Iris pigment epithelial cell (primary cell): ENCODE measurements at places on chromosomes 11 and 22.

- DNase-seq: no peak
These were observed 2392.1 kb upstream of the RAG2 start for GRCh38 chr11:38990139-38990538.

- no peak for DNase-seq
These were observed 29.7 kb downstream of the MB start for GRCh38 chr22:35587447-35587870.

- DNase-seq: no peak
These were observed 30.6 kb downstream of the CAPN1 start for GRCh38 chr11:65212226-65212801.

GRCh38 chr11:129695571-129696308 lies 119.9 kb upstream of the TMEM45B start:
- peak; percentile 36 for DNase-seq

GRCh38 chr22:24843048-24843447 lies 37.0 kb downstream of the SGSM1 start:
- no peak for DNase-seq

DNA sequence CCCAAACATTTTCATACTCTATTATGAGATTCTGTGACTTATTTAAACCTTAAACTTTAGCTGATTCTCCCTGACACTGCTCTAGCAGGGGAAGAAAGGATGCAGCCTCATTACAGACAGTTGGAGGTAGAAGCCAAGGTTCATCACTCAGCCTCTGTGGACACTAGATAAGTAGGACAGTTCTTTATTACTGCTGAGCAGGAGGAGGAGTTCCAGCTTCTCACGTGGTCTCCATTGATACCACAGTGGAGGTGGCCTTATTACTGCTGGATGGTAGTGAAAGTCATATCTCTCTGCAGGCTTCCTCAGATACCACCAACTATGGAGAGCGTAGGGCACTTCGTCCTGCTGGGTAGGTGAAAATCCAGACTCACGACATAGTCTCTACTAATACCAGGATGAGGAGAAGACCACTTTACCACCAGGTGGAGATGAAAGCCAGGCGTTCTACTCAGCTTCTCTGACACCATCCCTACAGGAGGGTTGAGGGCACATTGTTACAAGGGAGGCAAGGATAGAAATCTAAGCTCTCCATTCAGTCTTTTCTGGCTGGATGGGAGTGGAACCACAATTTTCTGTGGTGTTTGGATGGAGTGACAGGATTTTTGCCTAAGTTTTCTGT lies 13.1 kb upstream of the ANGPTL5 start:
- DNase-seq: no peak

- DNase-seq: peak; percentile 47
These were observed 30.9 kb upstream of the PARVB start for GRCh38 chr22:43993072-43993760.

DNA sequence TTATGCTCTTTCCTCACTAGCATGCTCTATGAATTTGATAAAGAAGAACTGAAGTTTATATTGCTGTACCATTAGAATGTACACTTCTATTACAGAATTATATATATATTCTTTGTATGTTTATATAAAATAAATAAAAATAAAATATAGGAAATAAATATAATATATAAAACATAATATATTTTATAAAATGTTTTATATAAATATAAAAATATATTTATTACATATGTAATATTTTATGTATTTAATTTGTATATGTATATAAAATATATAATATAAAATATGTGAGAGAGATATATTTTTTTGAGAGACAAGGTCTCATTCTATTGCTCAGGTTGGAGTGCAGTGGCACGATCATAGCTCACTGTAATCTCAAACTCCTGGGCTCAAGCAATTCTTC lies 18.3 kb upstream of the RTCB start:
- DNase-seq: no peak

GRCh38 chr11:37371346-37371970 lies 773.4 kb upstream of the RAG2 start:
- DNase-seq: no peak

- peak; percentile 86 for DNase-seq
These were observed 77.8 kb downstream of the UBASH3B start for GRCh38 chr11:122733318-122733717.

DNA sequence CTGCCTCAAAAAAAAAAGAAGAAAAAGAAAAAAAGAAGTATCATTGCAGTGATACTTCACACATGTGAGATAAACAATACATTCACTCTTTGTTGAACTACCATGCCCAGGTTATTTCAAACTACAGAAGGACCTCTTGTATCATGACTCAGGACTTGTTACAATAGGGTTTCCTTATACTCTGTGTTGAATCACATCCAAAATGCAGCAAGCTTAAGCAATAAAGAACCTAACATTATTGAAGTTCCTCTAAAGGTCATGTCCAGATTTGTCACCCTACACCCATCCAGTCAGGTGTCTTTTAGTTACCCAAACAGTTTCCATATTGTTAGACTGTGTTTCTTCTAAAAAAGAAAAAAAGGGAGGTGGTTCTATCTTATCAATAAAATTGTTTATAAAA lies 26.9 kb upstream of the ALKBH3 start:
- DNase-seq: peak; percentile 77

DNA sequence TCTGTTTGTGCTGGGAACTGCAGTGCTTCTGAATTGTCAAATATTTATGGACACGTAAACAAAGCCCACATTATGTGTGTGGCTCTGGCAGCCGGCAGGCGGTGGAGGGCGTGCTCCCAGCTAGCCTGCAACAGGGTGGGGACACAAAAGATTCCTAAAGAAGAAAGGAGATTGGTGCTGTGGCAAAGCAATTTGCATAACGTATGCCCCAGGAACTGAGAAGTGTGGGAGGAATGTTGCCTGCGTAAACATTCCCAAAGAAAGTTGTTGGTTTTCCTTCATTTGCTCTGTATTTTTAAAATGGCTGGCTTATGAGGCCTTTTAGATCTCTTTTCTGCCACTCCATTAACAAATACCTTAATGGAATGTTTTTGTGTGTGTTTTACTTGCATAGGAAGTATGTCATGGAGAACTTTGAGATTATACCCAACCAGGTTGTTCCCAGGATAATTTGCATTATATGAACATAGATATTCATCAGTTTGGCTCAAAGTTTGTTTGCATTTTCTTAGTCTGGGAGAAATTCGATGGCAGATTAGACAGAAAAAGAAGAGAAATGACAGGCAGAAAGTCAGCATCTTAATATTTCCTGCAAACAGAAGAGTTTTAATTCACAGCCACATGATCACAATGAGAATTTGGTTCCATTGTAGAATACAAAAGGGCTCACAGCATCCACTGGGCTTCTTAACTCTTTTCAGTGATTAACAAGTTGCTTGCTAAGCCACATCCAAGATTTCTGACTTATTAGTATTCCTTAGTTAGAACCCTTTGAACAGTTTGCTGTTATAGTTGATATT lies 41.8 kb upstream of the DLAT start:
- DNase-seq: no peak

GRCh38 chr11:57386178-57386940 lies 4.1 kb downstream of the PRG2 start:
- no peak for DNase-seq

- no peak for DNase-seq
These were observed 1419.6 kb downstream of the TBC1D22A start for GRCh38 chr22:48182031-48182430.

DNA sequence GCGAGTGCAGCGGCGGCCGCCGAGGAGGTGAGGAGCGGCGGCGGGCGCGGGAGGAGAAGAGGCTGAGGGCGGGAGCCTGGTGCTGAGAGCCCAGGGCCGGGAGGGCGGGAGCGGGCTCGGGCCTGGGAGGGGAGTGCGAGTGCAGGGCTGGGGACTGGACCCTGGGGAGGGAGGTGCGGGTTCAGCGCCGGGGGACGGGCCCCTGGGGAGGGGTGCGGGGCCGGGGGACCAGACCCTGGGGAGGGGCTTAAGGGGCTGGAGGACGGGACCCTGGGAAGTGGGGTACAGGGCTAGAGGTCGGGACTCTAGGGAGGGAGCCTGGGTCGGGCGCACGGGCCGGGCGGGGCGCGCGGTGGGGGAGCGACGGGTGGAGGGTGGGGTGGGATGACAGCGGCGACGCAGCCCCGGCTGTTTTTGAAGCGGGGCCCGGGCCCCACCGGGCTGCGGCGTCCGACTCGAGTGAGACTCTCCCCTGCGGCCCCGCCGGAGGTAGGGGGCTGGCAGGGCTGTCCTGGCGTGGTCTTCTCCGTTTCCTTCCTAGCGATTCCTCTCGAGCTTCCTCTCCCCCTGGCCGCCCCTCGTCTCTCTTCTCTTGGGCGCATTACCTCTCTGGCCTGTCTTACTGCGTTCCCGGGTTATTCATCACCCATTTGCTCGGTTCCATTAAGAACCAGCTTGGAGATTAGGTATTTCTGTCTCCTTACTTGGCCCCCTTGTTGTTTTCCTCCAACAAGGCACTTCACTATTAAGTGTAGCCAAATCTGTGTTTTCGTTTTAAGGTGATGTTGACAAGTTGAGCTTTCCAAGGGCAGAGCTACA lies 754 bp downstream of the NUP50 start:
- DNase-seq: no peak

- no peak for DNase-seq
These were observed 78.3 kb upstream of the SHISAL1 start for GRCh38 chr22:44391015-44391414.

- no peak for DNase-seq
These were observed 14.8 kb downstream of the CCND1 start for GRCh38 chr11:69655479-69656428.

DNA sequence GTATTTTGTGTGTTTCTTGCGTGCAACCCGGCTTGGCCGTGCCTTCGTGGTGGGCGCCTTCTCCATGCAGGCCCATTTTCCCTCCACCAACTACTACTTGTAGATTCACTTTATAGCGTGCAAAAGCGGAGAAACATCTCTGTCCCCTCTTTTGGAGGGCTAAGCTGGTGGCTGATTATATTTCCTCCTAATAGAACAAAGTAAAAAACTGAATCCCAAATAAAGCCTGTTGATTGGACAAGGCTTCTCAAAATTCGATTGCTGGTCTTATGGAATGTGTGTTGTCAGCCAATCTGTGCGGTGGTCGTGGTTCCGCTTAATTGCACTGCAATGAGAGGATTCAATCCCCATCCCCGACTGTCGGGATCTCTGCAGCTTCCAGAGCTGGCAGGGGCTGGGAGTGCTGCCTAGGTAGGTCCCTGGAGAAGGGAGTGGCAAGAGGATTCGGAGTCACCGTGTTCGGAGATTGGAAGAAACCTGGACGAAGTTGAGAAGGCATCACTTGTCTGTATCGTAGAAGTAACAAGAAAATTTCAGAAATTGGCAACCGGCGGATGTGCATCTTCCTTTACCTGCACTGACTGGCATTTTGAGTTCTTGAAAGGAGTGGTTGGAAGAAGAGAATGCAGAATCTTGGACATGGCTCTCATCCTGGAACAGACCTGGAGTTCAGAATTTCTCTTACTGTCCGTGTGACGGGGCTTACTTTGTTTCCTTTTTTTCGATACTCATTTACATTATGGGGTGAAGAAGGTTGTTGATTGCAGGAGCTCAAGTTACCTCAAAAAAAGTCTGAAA lies 1.1 kb downstream of the HMGXB4 start:
- peak; percentile 26 for DNase-seq

DNA sequence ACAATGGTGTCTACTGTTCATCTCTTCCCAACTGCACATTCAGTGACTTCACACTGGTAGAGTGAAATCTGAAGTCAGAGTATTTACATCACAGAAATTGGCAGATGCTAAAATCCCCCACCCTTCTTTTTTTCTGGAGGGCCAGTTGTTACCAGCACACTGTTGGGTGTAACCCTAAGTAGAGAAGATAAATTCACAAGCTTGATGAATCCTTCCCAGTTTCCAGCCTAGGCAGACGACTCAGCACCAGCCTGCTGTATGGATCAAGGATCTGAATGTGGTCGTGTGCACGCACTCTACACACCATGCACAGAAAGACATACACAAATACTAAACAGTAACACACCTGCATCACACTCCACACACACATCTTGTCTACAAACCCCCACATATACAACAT lies 46.0 kb downstream of the ARRB1 start:
- DNase-seq: no peak

- no peak for DNase-seq
These were observed 101.7 kb downstream of the CWC15 start for GRCh38 chr11:94871491-94872185.

DNA sequence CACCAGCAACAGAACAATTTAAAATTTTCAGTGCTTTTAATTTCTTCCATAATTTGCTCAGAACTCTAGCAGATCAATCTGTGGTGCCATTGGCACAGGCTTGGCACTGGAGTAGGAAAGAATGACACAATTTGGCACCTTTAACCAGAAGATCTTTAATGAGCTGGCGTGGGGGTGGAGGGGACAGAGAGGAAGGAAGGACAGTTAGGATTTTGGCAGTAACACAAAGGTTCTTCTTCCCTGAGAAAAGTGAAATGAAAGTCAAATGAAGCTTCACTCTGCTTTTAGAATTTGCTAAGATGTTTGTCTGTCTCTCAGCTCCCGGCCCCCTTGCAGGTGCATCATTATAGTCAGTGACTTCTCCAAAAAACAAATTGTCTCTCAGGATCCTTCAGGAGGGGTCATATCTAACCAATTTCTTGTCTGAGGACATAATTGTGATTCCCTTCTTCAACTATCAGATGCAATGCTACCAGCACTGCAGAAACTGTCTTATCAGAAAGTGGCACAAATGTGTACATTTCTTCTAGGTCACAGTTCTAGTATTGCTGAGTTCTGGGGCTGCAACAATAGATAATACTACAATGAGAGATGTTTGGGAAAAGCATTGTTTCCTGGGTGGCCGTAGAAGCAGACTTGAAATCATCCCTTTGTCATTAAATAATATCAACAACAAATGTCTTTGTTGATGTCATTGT lies 66.8 kb downstream of the CSTPP1 start:
- no peak for DNase-seq

DNA sequence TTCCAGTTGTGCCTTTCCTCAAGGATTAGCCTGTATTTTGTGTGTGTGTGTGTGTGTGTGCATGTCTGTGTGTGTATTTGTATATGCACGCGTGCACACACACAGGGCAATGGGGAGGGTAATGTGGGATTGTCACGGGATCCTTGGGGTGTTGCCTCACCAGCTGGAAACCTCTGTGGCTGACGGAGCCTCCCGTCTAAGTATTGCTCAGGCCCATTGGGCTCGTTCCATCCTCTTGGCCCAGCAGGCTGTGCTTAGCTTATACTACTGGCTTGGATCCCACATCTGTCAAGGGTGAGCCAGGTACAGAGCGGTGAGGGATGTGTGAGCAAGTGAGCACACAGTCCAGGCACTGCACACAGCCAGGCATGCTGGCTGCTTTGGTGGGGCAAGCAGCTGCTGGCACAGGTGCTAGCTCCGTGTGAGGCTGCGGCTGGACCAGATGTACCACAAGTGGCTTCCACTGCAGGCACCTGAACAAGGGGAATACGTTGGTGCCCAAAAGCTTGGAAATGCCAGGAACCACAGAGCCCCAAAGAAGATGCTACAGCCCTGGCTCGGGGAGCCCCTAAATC lies 462.8 kb downstream of the NELL1 start:
- no peak for DNase-seq
